ENCODE measurements at places on chromosomes 3 and 15. TPM values are rescaled to one million over a fixed set of nuclear protein-coding genes. Genes with fewer than 3 reads are reported as not detected.
A peak's percentile ranks its signal among the peaks of the same experiment; 100 is the strongest.

- DNase-seq, result no peak
These were observed 430.5 kb downstream of the FGF12 start for GRCh38 chr3:192296845-192297244.

DNA sequence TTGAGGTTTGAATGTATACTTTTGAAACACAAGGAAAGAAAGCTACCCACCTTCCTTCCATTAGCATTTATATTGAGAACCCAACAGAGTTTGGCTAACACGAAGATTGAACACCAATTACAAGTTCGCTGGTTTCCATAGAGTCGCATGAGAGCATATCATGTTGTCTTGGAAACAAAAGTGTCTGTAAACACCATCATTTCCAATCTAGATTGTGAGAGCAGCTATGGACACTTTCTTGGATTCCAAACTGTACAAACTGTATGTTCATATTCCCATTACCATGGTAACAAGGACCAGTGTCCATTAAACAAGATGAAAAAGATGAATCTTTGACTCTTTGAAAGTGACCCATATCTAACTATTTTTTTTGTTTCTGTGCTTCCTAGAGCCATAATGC lies 529.9 kb upstream of the ROBO1 start:
- DNase-seq, result no peak

GRCh38 chr3:8183627-8184026 lies 318.0 kb upstream of the LMCD1 start:
- DNase-seq, result no peak

- no peak for DNase-seq
These were observed 13.3 kb downstream of the PLXND1 start for GRCh38 chr3:129593230-129593594.

DNA sequence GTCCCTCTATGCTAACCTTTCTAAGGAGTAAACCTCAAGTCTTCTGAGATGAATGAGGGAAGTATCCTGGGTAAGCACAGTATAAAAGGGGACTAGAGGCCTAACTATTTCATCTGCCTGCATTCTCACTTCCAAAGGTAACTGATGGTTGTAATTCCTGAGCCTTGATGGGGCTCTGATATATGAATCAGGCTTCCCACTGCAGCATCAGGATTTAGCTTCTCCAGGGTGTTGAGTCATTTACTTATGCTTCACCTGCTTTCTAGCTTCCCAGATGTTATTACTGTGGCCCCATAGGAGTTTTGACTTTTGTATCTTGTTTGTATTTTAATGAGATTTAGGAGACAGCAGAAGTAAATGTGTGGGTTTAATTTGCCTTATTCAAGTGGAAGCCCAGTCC lies 207.3 kb upstream of the EIF1B start:
- no peak for DNase-seq

GRCh38 chr15:100022391-100022790 lies 289.2 kb upstream of the LYSMD4 start:
- DNase-seq, result no peak

- no peak for DNase-seq
These were observed 261.8 kb upstream of the CBLB start for GRCh38 chr3:106130384-106131198.

DNA sequence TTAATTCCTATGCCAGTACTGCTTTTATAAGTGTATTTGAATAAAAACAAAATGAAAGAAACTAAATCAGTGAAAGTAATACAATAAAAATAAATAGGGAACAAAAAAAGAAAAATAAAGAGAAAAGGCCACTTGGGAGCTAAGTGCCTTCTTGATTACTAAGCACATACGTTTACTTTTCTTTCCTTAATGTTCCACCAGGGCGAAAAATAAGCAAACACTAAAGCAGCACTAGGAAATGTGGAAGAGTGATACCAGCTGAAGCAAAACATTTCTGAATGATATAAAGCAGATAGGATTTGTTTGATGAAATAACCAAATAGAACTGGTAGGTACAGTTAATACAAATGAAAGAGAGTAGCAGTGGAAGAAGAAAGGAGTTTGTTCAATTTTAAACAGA lies 132.8 kb upstream of the ZPLD1 start:
- DNase-seq, result no peak

DNA sequence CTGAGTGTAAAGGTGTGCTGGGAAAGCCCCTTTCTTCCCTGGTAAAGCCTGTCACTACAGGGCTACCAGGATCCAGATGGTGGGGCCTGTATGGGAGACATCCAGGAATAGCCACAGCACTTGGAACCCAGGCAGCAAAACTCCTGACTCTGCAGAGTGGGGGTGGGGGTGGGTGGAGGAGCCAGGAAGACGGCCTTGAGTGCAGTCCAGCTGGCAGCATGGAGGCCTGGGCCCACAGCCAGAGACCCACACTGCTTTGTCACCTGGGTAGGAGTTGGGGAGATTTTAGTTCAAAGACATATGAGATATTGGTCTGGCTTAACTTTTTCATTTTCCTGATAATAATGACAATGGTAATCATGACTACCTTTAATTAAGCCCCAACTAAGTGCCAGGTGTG lies 116.7 kb upstream of the MRPS22 start:
- peak; percentile 72 for DNase-seq

The SCAANT1 gene
- not detected for total RNA-seq

The PLSCR4 gene
- 13.8 TPM for total RNA-seq

DNA sequence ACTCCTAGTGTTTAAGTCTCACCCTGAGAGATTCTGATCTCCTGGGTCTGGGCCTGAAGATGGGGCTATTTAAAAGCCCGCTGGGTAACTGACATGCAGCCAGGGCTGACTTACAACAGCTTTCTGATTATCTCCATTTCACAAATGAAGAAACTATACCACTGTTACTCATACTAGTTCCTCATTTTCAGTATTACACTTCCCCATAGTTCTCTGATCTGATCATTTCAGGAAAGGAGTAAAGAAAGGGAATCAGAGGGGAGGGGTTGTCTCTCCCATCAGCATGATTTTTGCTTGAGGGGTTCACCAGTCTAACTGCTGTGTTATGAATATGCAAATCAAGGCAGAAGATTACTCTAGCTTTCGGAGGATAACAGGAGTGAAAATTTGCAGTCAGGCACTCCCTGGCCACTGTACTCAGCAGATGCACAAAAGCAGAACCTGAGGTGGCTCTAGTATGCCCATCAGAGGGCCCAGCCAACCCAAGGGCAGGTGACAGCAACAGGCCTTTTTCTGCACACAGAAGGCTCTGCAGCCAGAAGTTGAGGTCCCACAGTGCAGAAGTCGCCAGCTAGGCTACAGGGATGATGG lies 59.4 kb downstream of the DAPK2 start:
- no peak for DNase-seq

GRCh38 chr15:64275934-64276333 lies 80.0 kb downstream of the CSNK1G1 start:
- no peak for DNase-seq

The MFGE8 gene
- total RNA-seq, result 352 TPM

DNA sequence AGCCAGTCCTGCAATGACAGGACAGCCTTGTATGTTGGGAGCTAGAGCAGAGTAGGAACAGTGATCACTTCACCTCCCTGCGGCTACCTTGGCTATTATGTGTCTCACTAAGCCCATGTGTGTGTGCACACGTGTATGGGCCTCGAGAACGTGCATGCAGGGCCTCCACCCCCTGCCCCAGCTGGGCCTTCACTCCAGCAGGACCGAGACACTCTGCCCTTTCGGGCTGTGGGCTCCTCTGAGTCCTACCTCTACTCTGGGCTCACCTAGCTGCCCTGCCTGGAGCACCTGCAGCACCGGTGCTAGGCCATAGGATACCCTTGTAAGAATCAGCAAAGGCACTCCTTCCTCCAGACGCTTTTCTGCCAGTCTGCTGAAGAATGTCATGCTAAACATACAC lies 77.5 kb downstream of the LINGO1 start:
- DNase-seq, result no peak

The SHISA5 gene
- total RNA-seq, result 124 TPM

The AHSG gene
- total RNA-seq, result not detected

The SAMMSON gene
- total RNA-seq, result not detected

DNA sequence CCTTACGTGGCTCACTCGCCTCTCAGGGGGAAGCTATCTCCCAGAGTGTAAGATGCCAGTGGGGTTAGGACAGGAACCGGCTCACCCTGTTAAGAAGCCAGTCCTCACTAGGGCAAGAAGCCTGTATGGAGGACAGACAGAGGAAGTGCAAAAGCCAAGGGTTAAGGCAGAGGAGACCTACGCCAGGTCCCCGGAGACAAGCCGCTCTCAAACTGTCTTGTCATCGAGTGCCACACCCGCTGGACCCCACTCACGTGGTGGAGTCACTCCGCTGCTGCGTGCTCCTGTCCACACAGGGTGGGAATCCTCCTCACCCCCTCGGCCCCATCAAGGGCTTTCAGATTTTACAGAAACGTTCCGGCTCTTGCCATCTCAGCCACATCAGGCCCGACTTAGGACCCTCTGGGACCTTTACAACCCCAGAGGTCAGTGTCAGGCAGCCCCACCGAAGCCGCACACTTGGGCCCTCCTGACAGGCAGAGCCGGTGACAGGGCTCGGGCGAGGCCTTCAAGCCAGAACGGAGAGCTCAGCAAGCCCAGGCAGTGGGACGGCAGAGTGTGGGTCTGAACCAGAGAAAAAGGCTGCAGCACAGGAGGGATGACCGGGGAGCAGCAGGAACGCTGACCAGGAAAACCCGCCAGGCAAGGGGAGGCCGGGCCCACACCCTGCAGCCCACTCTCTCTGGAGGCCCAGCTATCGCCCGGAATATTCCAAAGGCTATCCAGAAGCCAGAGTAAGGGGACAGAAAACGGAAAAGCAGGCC lies 61.7 kb downstream of the XXYLT1 start:
- DNase-seq, result no peak

The IL17RD gene
- total RNA-seq, result 5.4 TPM

DNA sequence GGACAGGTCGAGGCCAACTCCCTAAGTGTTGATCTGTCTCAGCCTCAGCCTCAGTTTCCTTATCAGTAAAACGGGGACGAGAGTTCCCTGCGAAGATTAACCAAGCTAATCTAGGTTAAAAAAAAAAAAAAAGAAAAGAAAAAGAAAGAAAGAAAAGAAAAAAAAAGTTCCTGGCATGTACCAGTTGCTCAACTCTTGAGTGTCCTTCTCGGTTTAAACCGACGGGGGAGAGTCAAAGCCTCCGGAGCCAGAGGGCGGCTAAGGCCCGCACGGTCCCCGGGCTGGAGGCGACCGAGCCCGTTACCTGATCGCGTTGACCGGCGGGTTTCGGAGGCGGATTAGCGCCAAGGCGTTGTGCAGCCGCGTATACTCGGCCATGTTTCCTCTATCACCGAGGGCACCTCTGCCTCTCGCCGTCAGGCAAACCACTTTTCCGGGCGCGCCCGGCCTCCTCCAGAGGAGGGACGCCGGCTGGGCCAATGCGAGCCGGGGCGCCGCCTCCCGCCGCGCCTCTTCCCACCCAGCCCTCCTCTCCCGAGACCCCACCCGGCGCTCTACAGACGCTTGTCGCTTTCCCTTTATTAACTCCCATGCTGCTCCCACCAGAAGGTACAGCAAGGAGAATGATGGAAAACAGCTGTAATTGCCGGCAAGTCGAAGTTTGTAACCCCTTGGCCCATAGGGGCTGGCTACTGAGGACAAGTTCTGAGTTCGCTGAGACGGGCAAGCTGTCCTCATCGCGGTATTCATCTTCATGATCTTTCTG lies at the start of gene EHHADH:
Gene EHHADH, minus strand, starts transcription at position 405 of the 766 bp plus-strand sequence. Its CDS starts 27 bp downstream, at position 378.
- DNase-seq, result peak; percentile 88

The ZPLD1 gene
- 0.16 TPM for total RNA-seq

The CELSR3 gene
- total RNA-seq, result 0.12 TPM

The TEX9 gene
- 0.92 TPM for total RNA-seq

- DNase-seq, result no peak
These were observed 32.9 kb downstream of the TRAK1 start for GRCh38 chr3:42123824-42124658.

GRCh38 chr15:72784456-72784876 lies 908 bp upstream of the ADPGK start:
- no peak for DNase-seq

The MUSTN1 gene
- total RNA-seq, result 207 TPM

GRCh38 chr3:42698216-42698910 lies 4.2 kb downstream of the HHATL start:
- no peak for DNase-seq

The GPR27 gene
- 5.8 TPM for total RNA-seq
